Neural progenitor cell (in vitro differentiated cells): ENCODE measurements at places on chromosomes 2 and 18. TPM values are rescaled to one million over a fixed set of nuclear protein-coding genes. Genes with fewer than 3 reads are reported as not detected.

- no peak for DNase-seq
Observed at GRCh38 chr18:63257453-63257852, 62.1 kb downstream of the BCL2 start.

The RNASEH1 gene
- 26.8 and 28.2 TPM in 2 replicates for total RNA-seq

The MC2R gene
- not detected in 2 replicates for total RNA-seq

DNA sequence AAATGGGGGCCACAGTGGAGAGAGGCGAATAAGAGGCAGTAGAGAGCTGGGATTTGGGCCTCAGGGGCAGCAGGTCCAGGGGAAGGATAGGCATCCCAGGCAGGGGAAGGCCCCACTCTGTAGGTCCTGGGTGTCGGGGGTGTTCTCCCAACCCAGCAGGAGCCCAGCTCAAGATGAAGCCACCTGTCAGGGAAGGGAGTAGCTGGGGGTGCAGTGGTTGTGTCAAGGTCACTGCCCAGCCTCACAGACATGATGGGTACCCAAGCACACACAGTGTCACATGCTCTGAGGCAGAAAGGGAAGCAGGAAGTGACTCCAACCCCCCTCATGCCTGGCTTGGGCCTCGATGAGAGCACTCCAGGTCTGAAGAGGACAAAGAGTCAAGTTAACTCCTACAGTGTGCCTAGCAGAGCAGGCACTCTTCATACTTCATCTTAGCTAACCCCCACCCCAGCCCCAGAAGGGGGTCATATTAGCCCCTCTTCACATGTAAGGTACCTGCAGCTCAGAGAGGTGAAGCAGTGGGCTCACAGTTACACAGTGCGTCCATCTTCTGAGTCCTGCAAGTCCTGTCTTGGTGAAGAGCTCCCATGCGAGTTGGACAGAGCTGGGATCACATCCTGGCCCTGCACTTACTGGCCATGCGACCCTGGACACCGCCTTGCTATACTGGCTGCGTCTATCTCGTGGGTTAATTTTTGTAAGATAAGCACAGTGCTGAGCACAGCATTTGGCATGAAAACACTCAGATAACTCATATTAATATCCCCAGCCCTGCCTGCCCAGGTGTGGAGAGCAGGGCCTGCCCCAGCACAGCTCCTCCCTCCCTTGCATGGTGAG is 72.6 kb upstream of the DAPL1 start:
- DNase-seq = no peak

DNA sequence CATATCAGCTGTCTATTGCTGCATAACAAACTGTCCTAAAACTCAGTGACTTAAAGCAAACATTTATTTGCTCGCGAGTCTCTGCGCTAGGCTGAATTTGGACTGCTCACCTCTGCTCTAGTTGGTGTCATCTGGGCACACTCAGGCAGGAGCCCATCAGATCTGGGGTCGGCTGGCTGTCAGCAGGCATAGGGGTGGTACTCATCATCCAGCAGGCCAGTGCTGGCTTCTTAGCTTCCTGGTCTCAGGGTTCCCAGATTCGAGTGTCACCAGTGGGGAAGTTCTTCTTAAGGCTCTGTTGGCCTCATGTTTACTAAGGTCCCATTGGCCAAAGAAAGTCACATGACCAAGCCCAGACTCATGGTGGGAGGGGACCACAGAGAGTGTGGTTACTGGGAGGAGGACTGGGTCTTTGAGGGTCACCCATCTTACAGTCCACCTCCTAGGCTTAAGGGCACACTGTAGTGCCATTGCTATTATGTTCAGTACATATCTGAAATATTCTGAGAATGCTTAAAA is 71.6 kb upstream of the ATG16L1 start:
- DNase-seq = no peak

DNA sequence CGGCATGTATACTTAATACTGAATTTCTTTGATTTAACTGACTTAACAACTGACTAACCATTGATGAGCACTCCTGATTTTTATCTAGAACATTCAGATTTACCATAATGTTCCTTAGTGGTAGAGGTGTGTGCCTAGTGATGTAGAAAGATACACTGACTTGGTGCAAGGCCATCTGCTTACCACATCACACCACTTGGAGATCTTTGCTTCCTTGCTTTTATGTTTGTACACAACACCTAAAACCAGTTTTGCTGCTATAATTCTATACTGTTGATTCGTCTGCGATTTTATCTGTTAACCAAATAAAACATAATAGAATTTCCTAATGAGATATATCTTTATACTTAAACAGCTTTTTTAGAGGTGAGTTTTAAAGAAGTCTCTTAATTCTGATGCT is 3.9 kb upstream of the FARP2 start:
- DNase-seq = no peak
